ENCODE measurements at places on chromosomes 1 and 21.

- DNase-seq, result no peak
Measured at GRCh38 chr1:225651872-225652728, 823 bp downstream of the ENAH start.

DNA sequence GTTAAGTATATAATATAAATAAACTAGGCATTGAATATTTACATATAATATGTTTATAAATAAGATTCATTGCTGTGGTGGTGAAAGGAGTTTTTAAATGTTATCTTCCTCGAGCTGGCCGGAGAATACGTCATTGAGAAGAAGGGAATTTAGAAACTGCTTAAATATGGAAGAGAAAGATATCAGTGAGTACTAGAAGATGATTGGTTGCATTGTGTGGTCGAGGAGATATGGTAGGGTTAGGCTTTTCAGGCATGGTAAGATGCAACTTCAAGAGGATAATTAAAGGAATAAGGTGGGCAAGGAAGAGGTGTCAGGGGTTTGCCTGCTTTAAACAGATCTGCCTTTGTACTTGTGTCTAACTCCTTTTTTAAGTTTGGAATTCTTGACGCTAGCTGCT lies 73.5 kb downstream of the RPS6KC1 start:
- no peak for DNase-seq

DNA sequence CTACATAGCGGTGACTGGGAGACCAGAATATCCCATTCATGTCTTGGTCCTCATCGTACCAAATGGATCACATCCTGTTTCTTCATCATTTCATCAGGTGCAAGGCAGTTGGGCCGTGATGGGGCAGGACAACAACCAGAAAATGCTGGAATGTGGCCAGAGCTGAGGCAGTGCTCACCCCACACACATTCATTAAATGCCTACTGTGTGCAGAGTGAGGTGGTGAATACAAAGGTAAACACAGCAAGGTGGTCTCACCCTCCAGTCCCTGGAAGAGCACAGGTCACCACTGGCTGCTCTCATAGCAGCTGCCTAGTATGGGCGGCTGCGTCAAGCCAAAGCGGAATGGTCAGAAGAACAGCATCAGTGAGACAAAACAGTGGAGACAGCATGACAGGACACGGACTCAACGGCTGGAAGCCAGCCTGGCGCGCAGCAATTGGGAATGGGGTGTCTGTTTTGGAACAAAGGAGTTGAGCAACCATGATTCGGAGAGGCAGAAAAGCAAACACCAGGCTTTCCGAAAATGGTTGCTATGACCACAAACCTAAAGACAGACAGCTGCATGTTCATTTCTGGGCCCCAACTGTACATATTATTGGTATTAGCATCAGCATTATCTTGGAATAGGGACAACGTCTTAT lies 5.6 kb upstream of the ADAMTSL4 start:
- DNase-seq, result no peak

DNA sequence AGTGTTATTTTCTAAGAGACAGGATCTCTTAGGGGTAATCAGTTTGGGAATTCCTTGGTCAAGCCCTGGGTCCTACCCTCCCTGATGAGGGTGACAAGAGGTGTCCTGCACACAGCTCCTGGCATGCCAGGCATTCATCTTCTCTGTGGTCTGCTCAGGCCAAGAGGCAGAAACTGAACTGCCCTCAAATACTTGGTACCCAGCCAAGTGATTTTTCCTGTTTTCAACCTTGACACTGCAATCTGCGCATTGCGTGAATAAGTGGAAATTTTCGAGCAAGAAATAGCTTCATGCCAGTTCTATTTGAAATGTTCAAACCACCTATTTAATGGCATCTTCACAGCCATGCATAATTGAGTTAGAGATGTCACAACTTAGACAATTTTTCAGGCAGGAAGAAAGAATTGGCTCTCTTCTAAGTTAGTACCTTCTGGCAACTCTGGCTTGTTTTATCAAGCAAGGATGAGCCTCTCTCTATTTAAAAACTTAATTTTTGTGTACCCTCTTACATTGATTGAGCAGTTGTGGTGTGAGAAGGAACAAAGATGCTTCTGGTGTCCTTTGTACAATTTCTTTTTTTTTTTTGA lies 27.0 kb downstream of the DNM3 start:
- DNase-seq, result no peak

DNA sequence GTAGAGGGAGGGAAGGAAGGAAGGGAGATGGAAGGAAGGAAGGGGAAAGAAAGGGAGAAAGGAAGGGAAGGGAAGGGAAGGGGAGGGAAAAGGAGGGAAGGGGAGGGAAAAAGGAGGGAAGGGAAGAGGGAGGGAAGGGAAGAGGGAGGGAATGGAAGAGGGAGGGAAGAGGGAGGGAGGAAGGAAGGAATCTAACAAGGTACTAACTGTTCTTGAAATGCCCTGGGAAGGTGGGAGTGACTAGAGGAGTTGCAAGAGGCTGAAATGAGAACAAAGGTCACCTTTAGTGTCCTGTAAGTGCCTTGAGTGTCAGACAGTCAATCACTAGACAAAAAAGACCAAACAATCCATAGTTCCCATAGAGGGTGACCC lies 2.3 kb upstream of the ATP2B4 start:
- no peak for DNase-seq

DNA sequence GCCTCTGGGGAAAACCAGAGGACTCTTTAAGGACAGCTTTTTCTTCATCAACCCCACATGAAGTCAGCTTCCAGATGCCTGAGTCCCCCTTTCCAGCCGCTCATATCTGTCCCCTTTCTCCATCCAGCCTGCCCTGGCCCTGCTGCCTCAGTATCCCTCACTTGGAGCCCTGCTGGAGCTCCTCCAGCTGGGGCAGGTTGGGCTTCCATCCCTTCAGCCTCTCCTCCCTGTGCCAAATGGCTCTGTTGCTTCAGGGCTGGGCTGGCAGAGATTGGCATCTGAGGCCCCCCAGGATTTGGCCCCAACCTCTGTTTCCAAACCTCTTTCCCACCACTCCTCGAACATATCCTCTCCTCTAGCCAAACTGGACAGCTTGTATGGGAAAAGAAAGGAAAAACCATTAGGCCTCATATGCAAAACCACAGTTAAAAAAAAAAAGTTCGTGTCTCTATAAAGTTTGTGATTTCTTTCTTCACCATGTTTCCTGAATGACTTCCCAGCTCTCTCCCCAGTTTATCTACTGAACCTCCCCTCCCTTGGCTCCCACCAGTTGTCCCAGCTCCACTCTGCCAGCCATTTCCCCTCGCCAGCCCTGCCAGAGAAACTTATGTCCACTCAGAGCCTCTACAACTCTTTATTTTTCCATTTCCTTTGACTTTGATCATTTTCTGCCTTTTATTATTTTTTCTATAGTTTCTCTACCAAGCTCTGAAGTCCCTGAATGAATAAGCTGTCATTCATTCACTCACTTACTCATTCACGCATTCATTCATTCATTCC lies 217.9 kb downstream of the FOXD2 start:
- no peak for DNase-seq

Measured in fibroblast of skin of left quadriceps (primary cell).